ENCODE measurements at places on chromosomes 5 and 9.

DNA sequence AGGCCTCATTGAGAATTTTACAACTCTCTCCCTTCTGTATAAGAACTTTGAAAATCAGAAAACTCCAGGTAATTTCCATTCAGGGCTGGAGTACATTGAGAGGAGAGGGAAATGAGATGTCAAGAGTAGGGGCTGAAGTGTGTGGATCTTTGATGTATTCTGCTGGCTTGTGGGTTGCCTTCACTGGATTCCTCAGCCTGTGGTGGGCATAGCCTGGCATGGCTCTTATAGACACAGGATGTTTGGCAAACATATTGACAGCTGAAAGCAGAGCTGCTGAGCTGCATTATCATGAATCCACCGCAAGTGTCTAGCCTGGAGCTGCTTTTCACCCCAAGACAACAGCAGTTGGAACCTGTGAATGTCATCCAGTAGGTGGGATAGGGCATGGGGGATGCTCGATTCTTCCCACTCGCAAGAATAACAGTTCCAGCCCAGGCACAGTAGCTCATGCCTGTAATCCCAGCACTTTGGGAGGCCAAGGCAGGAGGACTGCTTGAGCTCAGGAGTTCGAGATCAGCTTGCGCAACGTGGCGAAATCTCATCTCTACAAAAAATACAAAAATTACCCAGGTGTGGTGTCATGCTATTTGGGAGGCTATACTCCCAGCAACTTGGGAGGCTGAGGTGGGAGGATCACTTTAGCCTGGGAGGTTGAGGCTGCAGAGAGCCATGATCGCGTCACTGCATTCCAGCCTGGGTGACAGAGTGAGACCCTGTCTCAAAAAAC lies 36.0 kb upstream of the TTC23L start:
- DNase-seq: no peak

GRCh38 chr5:170477906-170478305 lies 25.9 kb upstream of the KCNIP1 start:
- DNase-seq: no peak

DNA sequence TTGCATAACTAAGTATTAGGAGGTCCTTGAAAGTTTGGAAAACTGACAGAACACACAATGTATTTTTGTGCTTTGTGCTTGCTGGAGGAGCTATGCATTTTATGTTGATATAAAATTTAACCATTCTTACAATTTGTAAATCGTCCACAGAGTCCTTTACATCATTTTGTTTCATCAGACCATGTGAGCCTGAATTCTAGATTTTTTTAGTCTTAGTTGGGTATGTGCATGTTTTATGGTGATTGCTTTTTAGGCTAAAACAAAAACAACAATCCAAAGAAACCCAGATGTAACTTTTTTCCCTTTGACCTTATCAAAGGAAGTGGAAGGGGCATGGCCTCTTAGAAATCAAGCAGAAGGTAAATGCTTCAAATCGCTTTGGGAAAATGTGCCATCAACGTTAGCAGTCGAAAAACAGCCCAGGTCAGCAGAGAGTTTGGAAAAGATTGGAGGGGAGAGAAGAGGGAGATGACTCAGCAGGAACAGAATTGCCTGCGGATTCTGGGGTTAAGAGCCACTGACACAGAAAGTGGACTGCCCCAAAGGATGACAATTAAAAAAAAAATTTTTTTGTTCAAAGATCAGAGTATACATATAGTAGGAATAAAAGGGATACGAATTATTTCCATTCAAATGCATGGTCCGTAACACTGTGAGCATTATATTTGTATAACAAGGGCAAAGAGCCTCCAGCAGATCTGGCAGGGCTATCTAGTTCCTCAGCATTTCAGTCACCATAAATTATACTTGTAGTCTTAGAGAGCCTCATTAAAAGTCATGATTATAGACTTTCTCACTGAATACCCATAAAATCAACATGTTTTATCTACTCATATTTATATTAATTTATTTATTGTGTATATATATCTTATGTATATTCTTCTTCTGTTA lies 253.5 kb upstream of the HAPLN1 start:
- no peak for DNase-seq

DNA sequence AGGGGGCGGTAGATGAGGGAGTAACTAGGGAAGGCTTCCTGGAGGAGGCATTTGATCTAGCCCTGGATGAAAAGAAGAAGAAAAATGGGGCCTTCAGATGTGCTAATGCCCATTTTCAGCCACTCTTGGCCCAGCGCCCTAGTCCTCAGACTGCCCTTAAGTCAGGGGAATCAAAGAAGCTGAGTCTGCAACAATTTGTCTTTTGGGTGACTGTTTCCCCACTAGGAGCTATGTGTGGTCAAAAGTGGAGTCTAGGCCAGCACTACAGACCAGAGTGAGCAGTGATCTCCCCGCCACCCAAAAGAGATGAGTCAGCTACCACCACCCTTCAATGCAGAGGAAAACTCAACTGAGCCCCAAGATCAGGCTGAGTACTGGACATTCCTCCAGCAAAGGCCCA lies 542.1 kb downstream of the BNC2 start:
- no peak for DNase-seq

GRCh38 chr9:124214116-124214515 lies 43.6 kb upstream of the NEK6 start:
- no peak for DNase-seq

DNA sequence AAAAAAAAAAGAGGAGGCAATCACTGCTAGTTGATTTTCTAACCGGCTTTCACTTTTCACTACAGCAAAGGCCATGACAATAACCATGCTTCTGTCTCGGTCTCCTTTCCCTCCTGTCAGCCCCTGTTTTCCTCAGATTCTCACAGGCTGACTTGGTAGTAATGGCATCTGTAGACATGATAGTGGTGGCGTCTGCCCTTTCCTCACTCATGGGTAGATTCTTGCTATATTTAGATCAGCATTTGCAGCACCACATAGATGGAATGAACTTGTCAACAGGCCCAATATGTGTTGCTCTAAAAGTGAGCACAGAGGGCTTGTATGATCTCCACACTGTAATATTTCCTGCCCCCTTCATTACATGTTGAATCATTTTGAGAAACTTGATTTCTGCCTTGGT lies 120.3 kb upstream of the FTMT start:
- no peak for DNase-seq

GRCh38 chr5:36079200-36079781 lies 12.6 kb upstream of the UGT3A2 start:
- DNase-seq: peak; percentile 23

GRCh38 chr5:74179701-74180100 lies 460.8 kb downstream of the ENC1 start:
- no peak for DNase-seq

GRCh38 chr5:169728418-169728817 lies 91.3 kb downstream of the DOCK2 start:
- no peak for DNase-seq

GRCh38 chr5:159503236-159503635 lies 172.9 kb upstream of the IL12B start:
- no peak for DNase-seq

DNA sequence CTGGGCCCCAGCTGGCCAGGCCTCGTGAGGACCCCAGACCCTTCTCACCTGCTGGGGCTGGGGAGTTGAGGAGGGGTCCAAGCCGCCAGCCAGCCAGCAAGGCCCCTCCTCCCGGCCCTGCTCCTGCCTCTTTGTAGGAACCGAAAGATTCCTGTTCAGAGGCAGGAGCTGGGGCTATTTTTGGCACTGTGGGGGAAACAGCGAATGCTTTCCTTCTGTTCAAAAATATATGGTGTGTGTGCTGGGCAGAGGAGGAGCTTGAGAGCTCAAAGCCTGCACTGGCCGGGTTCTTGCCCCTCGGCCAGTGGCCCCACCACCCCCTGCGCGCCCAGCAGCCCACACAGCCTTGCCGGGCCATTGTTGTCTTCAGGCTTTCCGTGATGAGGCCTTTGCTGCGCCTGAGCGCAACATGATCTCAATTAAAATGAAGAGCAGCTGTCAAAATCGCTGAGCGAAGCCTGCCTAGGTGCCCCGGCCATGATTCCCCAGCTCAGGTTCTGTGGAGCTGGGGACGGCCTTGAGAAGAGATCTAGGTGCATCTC lies 13.4 kb downstream of the NCS1 start:
- no peak for DNase-seq

DNA sequence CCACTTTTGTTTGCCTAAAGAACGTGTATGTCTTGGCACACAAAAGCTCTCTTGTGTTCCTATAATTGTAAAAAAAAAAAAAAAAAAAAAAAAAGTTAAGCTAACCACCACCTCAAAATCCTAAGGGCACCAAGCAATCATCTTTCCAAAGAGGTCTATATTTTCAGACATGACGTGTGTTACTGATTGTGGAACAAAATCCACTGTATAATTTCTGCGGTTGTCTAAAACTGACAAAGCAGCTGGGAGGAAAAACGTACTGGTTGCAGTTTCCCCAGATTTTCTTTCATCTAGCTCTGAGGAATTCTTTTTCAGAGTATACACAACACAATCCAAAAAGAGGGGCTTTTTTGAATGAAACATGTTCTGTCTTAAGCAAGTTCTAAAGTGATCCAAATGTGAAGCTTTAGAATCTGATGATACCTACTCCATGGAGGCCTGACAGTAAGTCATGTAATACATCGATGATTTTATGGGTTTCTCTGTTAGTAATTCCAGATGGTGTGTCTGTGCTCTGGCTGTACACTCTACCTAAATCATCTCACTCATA lies 375.6 kb upstream of the NUDT12 start:
- no peak for DNase-seq

GRCh38 chr9:86185872-86186271 lies 73.6 kb downstream of the C9orf153 start:
- DNase-seq: no peak

DNA sequence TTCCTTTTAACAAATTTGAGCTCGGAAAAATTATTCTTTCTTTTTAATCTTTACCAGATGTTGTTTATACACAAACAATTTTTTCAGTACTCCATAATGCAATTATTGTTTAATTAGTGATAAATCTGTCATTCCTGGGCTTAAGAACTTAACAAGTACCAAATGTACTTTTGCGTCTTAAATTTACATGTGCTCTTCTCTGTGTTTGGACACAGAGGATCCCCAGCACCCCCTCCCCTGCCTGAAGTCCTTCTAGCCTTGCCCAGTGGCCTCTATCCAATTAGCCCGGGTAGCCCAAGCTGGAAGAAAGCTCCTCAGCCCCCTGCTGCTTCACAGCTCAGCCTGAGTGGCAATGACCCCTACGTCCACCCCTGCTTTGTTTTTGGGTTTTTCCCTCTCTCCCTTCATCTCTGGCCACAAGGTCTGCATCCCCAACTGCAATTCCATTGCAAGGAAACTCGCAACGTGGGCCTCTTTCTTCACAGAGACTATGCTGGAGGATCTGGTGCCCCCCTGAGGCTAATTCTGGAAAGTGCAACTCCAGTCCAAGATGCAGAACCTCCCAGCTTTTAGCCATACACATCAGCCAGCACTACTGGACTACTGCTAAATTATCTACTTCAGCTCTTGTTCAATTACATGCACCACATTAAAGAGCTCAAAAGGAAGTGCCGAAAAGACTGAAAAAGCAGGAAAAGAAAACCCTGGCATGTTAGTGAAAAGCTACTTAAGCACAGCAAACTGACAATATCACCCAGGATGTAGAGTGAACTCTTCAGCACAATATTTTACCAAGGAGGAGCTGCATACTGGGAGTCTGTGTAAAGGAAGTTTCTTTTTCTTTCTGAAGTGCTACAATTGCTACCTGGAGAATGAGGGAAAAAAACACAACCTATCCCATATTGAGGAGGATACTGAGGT lies 186.2 kb downstream of the FANCC start:
- no peak for DNase-seq

DNA sequence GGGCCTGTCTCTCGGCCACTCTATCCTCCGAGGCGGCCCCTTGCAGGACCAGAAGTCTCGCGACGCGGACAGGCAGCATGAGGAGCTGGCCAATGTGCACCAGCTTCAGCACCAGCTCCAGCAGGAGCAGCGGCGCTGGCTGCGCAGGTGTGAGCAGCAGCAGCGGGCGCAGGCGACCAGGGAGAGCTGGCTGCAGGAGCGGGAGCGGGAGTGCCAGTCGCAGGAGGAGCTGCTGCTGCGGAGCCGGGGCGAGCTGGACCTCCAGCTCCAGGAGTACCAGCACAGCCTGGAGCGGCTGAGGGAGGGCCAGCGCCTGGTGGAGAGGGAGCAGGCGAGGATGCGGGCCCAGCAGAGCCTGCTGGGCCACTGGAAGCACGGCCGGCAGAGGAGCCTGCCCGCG lies 283.5 kb downstream of the ARHGEF28 start:
- no peak for DNase-seq

Data from non-pigmented ciliary epithelial cell (primary cell).